ENCODE measurements at places on chromosomes 11 and 22.

GRCh38 chr11:37963440-37963839 lies 1365.4 kb upstream of the RAG2 start:
- DNase-seq = no peak

DNA sequence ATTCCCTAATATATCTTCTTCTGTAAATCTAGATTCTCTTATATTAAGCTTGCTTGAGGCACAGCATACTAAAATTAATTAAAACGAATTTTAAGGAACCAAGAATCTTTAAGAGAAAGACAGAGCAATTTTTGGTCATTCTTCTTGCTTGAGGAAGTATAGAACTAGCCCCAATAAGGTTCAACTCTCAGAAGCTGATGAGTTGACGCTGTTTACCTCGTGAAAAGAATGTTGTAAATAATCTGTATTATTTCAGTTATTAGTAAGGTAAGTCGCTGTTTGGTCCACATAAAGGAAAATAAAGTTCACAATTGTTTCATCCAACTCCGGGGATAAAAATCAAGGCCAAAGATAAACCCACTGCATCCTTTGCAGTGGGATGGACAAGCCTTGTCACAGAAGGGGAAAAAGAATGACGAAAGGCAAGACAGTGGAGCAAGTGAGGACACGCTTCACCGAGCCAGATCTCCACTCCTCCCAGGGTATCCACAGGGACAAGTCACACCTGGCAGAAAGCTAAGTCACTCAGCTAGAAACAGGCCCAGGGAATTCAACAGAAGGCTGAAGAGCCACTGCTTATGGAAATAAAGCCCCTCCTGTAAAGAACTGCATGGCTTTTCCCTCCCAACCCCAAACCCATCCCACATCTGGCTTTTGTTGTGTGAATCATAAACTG lies 752 bp downstream of the POU2AF1 start:
- no peak for DNase-seq

GRCh38 chr11:75547617-75548058 lies 14.4 kb upstream of the SERPINH1 start:
- DNase-seq = no peak

DNA sequence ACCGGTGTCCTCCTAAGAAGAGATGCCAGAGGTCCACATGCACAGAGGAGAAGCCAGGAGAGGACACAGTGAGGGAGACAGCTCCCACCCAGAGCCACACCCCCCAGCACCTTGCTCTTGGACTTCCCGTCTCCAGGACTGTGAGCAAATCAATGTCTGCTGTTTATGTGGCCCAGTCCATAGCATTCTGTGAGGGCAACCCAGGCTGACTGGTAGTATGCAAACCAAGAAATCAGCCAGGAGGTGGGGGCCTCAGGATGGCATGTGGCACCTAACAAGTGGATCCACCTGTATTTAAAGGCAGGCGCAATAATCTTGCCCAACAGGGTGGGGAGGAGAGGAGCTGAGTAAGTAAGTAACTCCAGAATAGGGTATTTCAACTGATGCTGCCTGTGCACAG lies 136.4 kb downstream of the BRD1 start:
- DNase-seq = no peak

DNA sequence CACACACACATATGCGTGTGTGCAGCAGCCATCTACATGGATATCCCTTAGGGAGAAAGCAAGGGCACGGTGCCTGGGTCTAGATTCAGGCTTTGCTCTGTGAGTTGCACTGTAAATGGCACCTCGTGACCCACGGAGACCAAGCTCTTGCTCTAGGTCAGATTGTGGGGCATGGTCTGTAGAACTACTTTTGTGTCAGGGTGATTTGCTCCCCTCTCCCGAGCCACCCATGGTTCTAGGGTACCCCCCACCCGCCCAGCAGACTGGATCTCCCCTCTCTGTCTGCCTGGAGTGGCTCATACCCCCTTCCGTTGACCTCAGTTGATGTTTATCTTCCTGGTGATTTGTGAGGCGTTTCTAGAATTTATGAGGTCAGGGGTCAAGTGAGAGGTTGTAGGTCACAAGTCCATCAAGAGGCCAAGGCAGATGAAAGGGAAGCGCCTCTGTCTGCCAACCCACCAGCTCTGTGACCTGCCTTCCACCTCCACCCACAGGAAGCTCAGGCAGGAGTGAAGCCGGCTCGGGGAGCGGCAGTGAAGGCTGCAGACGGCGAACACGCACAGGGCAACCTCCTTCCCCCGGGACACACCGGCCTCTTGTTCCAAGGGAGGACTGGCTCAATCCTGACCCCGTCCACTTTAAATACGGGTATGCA lies 76.2 kb upstream of the TTLL12 start:
- DNase-seq = peak; percentile 6

GRCh38 chr11:113723787-113724186 lies 17.7 kb upstream of the TMPRSS5 start:
- DNase-seq = no peak

DNA sequence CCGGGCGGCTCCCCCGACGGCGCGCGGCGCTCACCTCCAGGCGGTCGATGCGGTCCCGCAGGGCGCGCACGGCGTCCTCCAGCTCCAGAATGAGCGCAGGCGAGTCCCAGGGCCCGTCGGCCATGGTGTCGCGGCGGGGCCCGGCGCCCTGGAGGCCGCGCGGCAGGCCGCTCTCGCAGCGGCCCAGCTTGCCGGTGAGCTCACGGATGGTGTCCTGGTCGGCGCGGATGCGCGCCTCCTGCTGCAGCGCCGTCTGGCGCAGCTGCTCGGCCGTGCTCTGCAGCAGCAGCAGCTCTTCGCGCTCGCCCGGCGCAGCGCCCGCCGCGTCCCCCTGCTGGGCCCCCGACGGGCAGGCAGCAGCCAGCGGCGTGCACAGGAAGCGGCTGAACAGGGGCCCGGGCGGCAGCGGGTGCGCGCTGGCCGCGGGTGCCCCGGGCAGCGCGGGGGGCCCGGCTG lies 599 bp downstream of the NPTXR start:
- DNase-seq = peak; percentile 15

DNA sequence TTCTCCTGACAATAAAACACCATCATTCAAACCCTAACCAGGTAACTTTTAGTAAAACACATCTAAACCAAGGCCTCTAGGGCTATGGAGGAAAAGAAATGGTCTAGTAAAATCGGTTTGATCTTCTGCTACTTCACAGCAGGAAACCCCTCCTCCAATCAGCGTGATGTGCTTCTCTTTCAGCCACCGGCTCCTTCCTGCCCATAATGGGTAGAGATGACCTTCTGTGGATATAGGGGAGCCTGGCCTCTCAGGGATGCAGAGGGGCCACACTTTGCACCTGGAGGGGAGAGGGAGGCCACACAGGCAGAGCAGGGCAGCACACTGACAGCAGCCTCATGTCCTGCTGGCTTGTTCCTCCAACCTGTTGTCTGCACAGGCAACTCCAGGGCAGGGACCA lies 6.9 kb downstream of the EHD1 start:
- no peak for DNase-seq

- no peak for DNase-seq
Observed at GRCh38 chr11:8988329-8989234, 15.2 kb downstream of the NRIP3 start.

DNA sequence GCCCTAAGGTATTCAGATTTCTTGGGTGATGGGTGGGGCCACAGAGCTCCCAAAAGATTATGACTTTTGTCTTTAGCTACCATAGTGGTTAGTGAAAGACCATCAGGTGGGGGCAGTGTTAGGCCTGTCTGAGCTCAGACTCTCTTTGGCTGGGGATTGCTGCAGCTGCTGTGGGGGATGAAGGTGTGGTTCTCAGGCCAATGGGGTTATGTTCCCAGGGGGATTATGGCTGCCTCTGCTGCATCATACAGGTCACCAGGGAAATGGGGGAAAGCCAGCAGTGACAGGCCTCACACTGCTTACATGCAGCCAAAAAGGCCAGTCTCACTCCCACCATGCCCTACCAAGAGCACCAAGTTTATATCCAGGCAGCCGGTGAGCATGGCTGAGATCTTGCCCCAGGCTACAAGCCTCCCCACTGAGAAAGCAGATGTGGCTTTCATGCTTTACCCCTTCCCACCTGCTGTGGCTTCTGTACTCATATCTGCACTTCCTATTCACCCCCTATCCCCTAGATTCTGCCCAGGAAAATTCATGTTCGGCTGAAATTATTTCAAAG lies 24.8 kb downstream of the CNTF start:
- no peak for DNase-seq
